ENCODE measurements at places on chromosomes 3 and 15.

- no peak for DNase-seq
Observed at GRCh38 chr3:110265302-110265701, 806.3 kb upstream of the NECTIN3 start.

DNA sequence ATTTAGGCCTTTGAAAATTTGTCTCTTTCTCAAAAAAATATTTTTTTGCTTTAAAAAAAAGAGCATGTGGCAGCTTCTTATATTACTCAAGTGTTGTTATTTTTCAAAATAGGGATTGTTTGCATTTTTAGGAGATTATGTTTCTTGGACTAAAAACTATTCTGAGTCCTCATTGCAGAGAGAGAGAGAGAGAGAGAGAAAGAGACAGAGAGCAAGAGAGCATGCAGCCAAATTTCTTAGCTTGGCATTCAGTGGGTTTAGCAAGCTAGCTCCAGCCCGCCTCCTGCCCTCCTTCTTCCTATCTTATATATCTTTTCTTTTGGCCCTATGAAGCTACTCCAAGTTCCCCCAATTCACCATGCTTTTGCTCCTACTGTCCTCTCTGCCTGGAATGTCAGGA lies 55.7 kb downstream of the CEMIP start:
- DNase-seq, result no peak

- DNase-seq, result no peak
Observed at GRCh38 chr3:187207624-187208023, 10.3 kb downstream of the RTP1 start.

- DNase-seq, result no peak
Observed at GRCh38 chr15:74866090-74866489, 7.1 kb downstream of the SCAMP2 start.

DNA sequence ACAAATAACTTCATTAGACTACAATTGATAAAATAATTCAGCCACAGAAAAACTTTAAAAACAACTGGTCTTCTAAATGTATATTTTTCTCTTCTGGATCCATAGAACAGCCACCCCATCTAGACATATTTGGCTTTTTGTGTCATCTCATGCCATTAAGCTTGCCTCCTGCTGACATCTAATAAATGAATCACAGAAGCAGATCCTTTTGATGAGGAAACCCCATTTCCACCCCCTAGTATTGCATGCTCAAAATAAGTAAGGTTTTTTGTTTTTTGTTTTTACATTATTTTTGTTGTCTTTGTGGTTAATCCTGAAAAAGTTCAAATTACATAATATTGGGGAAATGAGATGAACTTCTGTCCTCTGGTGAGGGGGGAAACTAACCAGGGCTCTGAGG lies 94.8 kb downstream of the DUT start:
- no peak for DNase-seq

GRCh38 chr15:76988867-76989780 lies 5.8 kb upstream of the PSTPIP1 start:
- DNase-seq, result no peak

GRCh38 chr15:96583671-96584070 lies 253.2 kb downstream of the NR2F2 start:
- DNase-seq, result no peak

DNA sequence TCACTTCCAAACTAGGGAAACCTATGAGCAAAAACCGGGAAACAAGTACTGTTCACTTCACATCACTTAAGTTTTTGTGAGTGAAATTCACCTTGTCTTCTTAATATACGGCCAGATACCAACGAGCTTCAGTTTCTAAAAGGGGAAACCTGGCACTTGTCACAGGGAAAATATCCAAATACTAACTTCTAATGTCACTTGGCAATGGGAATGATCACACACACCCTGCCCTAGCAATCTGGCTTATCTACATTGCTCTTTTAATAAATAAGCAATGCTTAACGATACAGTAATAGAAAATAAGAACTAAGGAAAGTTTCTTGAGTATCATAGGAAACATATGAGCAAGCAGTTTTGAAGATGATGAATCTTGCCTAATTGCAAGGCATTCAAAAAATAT lies 34.6 kb upstream of the PLOD2 start:
- DNase-seq, result no peak

GRCh38 chr3:171306631-171307030 lies 153.6 kb downstream of the TNIK start:
- DNase-seq, result no peak

- no peak for DNase-seq
Observed at GRCh38 chr15:49712162-49712561, 91.3 kb downstream of the DTWD1 start.

DNA sequence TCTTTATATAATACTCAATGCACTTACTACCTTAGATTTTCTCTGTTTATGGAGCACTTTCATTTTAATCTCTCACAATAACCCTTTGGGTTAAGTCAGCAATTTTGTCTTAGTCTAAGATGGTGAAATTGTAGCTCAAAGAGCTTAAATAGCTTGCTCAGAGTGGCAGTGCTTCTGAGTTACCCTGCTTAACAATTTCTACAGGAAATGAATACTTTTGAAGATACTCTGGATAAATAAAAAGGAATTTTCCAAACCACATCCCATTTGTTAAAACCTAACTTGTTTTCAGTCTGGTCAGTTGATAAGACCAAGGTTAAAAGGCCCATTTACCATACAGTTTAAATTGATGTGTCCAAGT lies 37.2 kb downstream of the HMG20A start:
- no peak for DNase-seq

DNA sequence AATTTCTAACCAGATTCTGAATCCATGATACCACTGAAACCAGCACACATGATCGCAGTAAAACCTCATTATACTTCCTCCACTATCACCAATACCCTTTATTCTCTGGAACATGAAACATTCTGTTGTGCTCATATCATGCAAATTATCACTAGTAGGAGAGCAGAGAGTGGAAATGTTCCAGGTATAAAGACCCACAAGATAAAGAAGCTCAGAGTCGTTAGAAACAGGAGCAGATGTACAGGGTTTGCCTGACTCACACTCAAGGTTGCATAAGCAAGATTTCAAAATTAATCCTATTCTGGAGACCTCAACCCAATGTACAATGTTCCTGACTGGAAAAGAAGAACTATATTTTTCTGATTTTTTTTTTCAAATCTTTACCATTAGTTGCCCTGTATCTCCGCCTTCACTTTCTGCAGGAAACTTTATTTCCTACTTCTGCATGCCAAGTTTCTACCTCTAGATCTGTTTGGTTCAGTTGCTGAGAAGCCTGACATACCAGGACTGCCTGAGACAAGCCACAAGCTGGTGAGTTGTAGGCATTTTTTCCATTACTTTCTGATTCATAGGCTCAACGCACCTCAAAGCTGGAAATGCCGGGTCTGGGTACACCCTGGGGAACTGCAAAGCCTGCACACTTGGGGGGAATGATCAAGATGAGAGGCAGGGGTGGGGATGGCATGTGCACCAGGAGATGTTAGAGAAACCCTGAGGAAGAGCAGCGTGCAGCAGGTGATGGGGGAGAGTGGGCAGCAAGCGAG lies at the start of gene CCR2:
Gene CCR2, plus strand, starts transcription at position 465 of the 764 bp plus-strand sequence. CDS start 3,417 bp downstream, outside the sequence.
- no peak for DNase-seq

GRCh38 chr3:133277813-133278212 lies 122.0 kb upstream of the BFSP2 start:
- DNase-seq, result no peak

GRCh38 chr3:62051506-62051905 lies 321.8 kb downstream of the FEZF2 start:
- no peak for DNase-seq

Measured in hematopoietic multipotent progenitor cell treated with erythropoietin and hydrocortisone succinate and interleukin-3 and kit ligand, for 17 days (in vitro differentiated cells).